ENCODE measurements at places on chromosomes 16 and 17. TPM values are rescaled to one million over a fixed set of nuclear protein-coding genes. Genes with fewer than 3 reads are reported as not detected.

SCIMP gene
- not detected for total RNA-seq

RETREG3 gene
- total RNA-seq = 62.9 TPM

CTRL gene
- 1.4 TPM for total RNA-seq

KRT222 gene
- total RNA-seq = 0.34 TPM

ZNF469 gene
- total RNA-seq = 0.43 TPM

KRTAP9-2 gene
- total RNA-seq = not detected

TERB1 gene
- total RNA-seq = not detected

MYH1 gene
- total RNA-seq = not detected

PLD2 gene
- 58.7 TPM for total RNA-seq

- no peak for DNase-seq
These were observed 854 bp downstream of the MFSD6L start for GRCh38 chr17:8798176-8798845.

- no peak for DNase-seq
These were observed 375 bp upstream of the SPN start for GRCh38 chr16:29662729-29663015.

DNA sequence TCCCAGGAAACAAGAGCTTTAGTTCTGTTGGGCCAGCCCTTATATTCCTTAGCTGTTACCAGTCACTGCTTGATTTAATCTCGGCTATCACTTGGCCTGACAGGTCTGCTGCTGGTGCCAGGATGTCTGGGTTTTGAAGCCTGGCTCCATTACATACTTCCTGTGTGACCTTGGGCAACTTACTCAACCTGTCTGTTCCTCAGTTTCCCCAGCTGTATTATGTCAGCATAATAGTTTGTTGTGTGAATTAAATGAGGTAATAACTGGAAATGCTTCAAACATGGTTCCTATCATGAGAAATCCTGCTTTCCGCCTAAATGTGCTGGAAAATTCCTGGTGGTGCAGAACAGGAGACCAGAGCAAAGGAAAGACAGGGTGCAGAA, 50.6 kb upstream of the STH start:
- no peak for DNase-seq

DNA sequence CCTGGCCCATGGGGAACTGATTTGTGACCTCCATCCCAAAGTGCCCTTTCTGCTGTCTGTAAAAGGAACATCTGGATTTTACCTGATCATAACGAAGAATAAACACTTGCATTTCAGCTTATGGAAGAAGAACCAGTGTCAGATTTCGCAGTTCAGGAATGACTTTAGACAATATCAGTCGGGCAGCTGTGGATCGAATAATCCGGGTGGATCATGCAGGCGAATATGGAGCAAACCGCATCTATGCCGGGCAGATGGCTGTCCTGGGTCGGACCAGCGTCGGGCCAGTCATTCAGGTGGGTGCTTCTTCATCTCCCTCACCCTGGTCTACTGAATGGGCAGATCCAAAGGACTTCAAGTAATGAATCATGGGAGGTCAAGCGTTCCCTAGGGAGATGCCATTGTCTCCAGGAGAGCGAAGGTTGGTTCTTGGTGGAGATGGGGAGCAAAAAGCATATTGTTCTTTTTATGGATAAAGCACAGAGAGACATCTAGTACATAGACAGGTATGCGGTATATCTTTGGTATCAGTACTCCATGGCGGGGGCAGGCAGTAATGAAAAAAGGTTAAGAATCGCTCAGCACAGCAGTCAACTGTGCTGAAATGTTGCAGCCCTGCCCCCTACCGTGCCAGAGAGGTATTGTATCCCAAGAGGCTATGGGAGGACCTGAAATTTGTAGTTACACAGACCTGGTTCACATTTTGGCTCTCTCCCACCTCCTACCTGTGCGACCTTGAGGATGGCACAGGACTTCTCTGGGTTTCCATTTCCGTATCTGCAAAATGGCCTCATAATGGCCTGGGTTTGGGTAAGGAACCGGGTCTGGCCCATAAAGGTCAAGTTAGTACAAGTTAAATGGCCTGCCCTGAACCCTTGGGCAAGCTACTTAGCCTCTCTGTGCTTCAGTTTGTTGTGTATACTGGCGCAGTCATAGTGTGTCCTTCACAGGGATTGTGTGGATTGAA, 4.7 kb downstream of the COQ7 start:
- DNase-seq = no peak

DNA sequence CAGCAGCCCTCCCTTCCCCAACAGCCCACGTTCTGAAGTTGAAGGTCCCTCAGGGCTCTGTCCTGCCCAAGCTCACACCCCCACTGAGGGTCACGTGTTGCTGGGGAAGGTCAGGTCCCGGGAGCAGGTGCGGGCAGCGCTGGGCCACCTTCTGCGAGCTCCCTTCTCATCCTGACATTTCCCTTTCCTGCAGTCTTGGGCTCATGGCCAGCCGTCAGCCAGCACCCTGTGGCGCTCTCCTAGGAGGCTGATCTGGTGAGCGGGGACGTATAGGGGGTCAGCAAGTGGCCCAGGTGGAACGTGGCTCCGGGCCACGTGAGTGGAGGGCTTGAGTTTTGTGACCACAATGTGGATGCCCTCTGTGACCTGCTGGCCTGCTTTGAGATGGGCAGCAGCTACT, 73.4 kb downstream of the RAP1GAP2 start:
- no peak for DNase-seq

DNA sequence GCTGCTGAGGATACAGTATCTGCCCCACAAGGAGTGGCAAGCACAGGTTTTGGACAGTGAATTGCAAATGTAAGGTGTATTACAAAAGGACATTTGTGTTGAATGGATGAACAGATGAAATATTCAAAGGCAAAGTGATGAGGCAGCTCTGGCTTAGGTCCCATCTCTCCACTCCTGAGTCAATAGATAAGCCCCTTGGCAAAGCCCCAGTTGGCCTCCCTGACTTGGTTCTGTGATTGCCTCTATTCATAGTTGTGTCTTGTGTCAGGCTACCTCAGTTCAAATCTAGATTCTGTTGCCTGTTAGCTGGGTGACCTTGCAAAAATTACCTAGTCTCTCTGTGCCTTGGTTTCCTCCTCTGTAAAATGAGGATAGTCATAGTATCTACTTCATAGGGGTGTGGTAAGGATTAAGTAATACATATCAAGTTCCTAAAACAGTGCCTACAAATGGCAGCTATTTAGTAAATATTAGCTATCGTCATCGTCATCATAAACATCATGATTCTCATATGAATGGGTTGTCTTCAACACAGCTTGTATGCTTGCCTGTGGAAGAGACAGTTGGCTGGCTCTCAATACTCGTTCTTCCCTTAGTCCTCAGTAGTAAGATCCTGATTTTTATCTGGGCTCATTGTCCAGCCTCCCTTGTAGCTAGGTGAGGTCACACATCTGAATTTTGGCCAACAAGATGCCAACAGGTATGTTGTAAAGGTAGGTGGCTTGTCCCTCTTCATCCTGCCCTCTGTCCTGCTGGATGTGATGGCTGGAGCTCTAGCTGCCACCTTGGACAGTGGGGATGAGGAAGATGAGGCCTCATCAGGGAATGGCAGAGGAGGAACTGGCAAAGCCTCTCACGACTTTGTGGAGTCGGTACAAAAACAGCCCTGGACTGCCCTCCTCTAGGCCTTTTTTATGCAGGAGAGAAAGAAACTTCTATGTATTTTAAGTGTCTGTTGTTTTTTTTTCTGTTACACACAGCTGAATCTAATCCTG, 2.1 kb upstream of the MFAP4 start:
- DNase-seq = no peak

DNA sequence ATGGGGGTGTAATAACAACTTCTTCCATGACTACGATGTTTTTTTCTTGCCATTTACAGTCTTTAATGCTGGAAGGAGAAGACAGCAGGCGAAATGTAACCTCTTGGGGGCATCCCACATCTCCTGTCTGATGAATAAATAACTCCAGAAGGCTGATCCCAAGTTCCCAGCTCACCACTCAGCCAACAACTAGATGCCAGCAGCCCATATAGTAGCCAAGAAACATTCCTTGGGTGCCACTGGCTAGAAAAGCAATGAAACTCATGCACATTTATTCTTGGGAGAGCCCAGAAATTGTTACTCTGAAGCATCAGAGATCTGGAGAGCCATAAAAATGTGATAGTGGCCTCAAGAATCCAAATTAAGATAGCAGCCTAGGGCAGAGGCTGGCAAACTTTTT, 22.7 kb upstream of the TMEM101 start:
- DNase-seq = no peak

DNA sequence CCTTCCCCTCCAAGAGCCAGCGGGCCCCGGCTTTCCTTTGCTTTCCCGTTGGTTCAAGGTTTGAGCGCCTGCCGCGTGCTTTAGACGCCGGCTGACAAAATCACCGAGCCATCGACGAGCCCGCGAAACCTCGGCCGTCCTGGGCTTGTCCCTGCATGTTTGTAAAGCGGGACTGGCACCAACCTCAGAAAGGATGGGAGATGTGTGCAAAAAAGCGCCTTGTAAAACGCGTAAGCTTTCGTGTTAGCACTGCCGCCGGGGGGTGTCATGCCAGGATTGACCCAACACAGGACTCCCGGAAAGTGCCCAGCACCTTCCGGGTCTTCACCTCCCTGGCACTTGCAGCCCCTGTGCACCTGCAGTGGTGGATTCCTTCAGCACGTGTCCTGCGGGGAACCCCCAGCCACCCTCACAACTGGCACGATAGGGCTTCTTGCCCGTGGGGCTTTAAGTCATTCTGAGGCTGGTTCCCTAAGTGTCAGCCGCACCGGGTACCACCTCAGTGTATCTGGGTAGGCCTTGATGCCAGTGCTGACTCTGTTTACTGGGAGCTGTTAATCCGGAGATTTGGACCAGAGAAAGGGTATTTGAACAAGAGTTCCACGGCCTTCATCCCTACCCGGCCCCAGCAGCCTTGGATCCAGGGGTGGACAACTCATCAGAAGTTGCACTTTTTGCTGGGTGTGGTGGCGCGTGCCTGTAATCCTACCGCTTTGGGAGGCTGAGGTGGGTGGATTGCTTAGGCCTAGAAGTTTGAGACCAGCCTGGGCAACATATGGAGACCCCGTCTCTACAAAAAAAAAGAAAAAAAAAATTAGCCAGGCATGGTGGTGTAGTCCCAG, 817 bp downstream of the NDUFAF8 start:
- no peak for DNase-seq

DNA sequence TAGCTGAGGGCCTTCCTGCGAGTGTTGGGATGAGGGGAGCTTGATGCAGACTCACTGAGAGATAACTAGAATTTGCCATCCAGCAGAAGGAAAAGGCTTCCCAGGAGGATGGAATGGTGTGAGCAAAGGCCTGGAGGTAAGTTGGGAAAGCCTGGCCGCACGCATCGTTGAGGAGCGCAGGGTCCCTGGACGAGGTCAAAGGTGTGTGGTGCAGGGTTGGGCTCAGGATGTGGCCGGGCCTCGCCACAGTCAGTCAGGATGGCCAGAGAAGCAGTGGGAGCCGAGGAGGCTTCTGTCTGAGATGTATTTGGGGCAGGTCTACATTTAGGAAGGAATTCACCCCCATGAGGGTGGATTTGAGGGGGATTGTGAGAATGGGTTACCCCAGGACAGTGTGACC, 16.4 kb downstream of the DRC3 start:
- DNase-seq = no peak

- no peak for DNase-seq
These were observed 108.8 kb upstream of the HLF start for GRCh38 chr17:55155856-55156560.

DNA sequence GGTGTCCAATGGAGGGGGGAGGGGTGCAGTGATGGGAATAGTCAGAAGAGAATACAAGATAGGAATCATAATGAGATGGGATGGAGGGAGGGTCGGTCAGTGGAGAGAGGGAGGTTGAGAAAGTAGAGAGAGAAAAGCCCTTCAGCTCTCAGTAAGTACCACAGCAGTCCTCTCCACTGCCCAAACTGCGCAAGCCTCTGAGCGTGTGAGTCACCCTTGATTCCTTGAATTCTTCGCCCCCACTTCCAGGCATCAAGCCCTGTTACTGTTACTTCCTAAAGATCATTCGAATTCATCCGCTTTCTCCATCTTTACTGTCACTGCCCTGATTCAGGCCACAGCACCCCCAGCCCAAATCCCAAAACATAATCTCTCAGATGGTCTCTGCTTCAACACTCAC, 2.5 kb downstream of the GUCY2D start:
- DNase-seq = no peak

DNA sequence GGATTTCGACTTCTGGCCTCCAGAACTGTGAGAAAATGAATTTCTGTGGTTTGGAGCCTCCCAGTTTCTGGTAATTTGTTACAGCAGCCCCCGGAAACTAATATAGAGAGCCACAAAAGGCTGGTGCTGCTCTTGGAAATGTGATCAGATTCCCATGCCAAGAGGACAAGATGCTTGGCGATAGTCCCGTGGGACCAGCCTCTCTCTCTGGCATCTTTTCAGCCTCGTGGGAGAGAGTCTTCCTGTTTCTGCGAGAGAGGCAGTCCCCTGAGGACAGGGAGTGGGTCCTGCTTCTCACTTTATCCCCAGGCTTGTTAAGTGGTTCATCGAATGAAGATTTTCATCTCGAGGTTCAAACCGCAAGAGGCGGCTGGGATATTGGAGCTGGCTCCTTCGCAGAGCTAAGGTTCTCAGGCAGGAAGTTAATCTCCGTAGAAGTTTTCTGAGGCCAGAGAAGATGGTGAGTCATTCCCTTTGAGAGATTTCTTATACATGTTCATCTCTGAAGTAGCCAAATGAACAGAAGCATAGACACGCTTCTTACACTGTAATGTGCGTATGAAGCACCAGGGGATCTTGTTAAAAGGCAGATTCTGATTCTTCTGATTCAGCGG, 211.6 kb upstream of the SDK2 start:
- no peak for DNase-seq

DNA sequence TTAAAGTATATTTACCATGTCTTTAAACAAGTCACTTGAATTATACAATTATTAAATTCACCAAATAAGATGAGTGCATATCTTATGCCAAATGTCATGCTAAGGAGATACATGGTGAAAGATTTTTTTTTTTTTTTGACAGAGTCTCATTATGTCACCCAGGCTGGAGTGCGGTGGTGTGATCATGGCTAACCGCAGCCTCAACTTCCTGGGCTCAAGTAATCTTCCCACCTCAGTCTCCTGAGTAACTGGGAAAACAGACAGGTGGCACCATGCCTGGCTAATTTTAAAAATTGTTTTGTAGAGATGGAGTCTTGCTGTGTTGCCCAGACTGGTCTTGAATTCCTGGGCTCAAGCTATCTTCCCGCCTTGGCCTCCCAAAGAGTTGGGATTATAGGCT, 149.0 kb upstream of the GOT2 start:
- no peak for DNase-seq

DNA sequence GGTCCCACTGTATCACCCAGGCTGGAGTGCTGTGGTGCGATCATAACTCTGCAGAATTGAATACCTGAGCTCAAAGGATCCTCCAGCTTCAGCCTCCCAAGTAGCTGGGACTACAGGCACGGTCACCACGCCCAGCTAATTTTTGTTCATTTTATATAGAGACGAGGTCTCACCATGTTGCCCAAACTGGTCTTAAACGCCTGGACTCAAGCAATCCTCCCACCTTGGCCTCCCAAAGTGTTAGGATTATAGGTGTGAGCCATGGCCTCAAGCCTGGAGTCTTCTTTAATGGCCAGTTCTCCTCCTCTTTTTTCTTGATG, 484 bp downstream of the CD300LB start:
- peak; percentile 32 for DNase-seq

DNA sequence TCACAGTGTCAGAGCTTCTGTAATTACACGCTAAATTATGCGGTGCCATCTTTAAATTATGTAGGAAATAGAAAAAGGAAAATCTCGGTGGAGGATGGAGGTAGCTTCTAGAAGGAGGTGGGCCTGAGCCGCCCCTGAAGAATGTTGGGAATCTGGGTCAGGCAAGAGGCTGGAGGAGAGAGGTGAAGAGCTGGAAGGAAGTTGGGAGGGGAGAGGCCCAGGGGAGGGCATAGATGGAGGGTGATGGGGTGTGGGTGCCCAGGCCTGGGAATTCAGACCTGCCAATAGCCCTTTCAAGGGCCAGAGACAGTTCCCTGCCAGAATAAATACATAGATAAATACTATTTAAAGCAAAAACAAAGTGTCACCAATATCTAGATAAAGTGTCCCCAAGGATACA, 415.0 kb upstream of the HSBP1 start:
- DNase-seq = no peak
